ENCODE measurements at places on chromosomes 2 and 18.

DNA sequence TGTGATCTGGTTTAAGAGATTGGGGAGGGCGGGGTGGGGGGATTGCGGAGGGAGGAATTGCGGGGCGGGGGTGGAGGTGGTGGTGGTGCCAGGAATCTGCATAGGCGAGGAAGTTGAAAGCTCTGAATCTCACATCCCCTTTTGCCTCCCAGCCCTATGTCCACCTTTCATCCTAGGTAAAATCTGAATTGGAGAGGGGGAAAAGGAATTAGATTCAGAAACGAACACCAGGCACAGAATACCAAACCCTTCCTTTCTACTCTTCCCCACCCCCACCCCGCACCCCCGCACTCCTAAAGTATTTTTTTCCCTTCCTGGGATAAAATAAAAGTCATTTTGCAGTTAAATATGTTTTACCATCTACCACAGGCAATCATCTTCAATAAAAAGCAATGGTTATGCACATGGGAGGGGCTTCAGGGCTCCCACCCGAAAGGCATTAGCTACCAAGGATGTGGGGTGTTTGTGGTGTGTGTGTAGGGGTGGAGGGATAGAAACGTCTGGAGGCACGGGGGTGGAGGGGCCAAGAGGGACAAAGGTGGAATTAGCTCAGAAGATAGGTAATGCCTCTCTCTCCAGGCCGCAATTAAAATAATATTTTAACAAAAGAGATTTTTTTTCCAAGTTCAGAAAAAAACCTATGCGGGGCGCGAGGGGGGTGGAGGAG lies 1.8 kb downstream of the IGFBP5 start:
- DNase-seq = no peak

- no peak for DNase-seq
Observed at GRCh38 chr2:170121689-170122088, 56.3 kb upstream of the MYO3B start.

GRCh38 chr2:107475859-107476258 lies 350.8 kb upstream of the RGPD4 start:
- no peak for DNase-seq

- DNase-seq = no peak
Observed at GRCh38 chr2:160822006-160822405, 328.4 kb upstream of the RBMS1 start.

- no peak for DNase-seq
Observed at GRCh38 chr2:23649303-23649702, 264.3 kb downstream of the KLHL29 start.

DNA sequence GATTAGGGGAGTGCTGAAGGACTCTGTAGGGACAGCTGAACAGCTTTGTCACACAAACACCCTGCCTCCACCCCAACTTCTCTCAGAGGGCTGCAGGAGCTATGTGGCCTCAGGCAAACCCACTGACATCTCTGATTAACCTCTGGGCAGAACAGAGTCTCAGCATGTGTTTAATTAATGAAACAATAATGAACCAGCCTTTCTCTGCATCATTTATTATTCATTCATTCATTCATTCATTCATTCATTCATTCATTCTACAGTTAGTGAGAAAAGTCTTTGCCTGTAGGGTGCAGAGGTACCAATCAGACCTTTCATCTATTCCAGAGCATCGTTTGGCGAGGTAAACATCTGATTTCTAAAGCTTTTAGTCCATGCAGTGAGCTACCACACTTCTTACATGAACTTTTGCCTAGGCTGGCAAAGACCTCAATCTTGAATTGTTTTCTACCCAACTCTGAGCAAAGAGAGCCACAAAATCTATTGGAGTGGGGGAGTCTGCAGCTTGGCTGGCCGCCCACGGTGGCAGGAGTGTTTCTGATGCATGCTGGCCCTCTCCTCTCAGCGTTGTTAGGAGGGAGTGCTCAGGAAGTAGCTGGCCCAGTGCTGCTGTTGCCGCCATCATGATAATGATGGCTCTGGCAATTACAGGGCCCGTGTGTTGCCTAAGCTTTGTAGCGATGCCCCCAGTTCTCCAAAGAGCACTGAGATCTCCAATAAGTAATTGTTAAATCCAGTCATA lies 198.9 kb downstream of the SMAD7 start:
- no peak for DNase-seq

- DNase-seq = no peak
Observed at GRCh38 chr2:16260041-16260830, 319.9 kb downstream of the MYCN start.

GRCh38 chr2:120161190-120161589 lies 62.0 kb downstream of the TMEM185B start:
- DNase-seq = no peak

- no peak for DNase-seq
Observed at GRCh38 chr2:53608293-53608692, 159.3 kb upstream of the CHAC2 start.

DNA sequence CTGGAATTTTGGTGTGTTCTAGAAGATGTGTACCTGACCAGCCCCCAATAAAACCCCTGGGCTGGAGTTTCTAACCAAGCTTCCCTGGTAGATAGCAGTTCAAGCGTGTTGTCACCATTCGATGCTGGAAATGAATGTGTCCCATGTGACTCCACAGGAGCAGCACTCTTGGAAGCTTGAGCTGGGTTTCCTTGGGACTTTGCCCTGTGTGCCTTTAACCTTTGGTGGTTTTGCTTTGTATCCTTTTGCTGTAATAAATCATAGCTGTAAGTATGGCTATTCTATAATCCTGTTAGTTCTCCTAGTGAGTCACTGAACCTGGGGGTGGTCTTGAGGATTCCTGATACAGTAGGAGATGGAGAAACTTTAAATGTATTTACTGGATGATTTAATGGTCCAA lies 65.2 kb downstream of the KLHL14 start:
- DNase-seq = no peak

- no peak for DNase-seq
Observed at GRCh38 chr18:62338446-62339105, 13.5 kb downstream of the TNFRSF11A start.

GRCh38 chr18:75067996-75068645 lies 140.8 kb downstream of the PTGR3 start:
- DNase-seq = no peak

GRCh38 chr2:138846216-138846821 lies 66.1 kb upstream of the NXPH2 start:
- peak; percentile 20 for DNase-seq

DNA sequence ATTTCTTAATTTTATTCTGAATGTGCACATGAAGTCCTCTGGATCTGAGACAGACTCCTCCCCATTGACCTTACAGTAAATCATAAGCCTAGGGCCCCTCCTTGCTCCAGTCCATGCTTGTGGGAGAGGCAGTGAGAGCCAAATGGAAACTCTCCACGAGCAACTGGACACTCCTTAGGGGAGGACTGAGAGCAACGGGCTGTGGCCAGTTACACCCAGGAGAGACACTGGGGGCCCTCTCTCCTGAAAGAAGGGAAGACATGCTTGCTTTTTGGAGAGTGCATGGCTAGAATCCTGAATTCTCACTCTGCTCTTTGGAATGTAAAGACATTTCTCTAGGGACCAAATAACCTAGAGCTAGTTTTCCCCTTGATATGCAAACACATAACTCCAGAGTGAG lies 49.0 kb upstream of the BIN1 start:
- DNase-seq = peak; percentile 21

GRCh38 chr18:59271606-59272220 lies 1.5 kb downstream of the RAX start:
- DNase-seq = no peak

- no peak for DNase-seq
Observed at GRCh38 chr2:161418275-161418714, 2.2 kb downstream of the TBR1 start.

- no peak for DNase-seq
Observed at GRCh38 chr2:3595985-3596384, 1.1 kb downstream of the COLEC11 start.

GRCh38 chr2:42045848-42046748 lies 1.7 kb upstream of the PKDCC start:
- DNase-seq = no peak

GRCh38 chr2:122451040-122451439 lies 695.6 kb downstream of the TSN start:
- DNase-seq = no peak

- no peak for DNase-seq
Observed at GRCh38 chr18:7657050-7657449, 89.9 kb downstream of the PTPRM start.

DNA sequence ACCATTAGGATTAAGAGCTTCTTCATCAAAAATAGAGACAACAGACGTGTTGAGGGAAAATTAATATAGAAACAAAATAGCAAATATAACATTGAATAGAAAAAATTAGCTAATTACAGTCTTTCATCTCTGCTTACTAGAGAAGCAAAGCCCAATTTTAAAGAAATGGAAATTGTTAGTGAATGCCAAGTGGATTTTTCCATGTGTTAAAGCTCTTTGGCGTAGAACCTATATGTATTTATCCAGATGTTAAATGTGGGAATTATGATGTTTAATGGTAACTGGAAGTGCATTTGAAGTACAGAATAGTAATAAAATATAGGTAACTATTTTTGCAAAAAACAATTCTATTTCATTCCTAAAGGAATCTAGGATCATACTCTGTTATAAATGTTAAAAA lies 212.0 kb upstream of the COL3A1 start:
- no peak for DNase-seq

- DNase-seq = peak; percentile 61
Observed at GRCh38 chr2:48175254-48175653, 269.0 kb upstream of the FBXO11 start.

DNA sequence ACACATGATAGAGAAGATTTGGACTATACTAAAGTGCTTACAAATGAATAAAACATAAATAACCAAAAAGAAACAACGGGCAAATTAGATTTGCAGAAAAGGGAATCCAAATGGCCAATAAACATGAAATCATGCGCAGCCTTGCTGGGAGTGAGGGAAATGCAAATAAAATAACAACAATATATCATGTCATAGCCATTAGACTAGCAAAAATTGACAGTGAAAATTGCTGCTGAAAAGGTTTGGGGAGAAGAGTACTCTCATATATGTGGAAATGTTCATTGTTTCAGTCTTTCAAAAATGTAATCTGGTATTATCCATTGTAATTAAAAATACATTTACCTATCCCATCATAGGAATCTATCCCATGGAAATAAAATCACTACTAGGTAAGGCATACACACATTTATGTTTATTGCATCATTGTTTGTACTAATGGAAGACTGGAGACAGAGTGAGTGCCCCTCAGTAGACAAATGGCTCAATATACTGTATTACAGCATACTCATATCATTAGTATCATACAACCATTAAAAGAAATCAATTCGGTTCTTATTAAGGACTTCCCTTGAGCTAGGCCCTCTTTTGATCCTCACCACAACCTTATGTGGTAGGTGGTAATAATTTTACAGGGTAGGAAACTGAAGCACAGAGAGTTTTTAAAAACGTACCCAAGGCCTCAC lies 94.1 kb upstream of the MSTN start:
- DNase-seq = no peak

- no peak for DNase-seq
Observed at GRCh38 chr18:78859686-78860085, 119.9 kb upstream of the SALL3 start.

DNA sequence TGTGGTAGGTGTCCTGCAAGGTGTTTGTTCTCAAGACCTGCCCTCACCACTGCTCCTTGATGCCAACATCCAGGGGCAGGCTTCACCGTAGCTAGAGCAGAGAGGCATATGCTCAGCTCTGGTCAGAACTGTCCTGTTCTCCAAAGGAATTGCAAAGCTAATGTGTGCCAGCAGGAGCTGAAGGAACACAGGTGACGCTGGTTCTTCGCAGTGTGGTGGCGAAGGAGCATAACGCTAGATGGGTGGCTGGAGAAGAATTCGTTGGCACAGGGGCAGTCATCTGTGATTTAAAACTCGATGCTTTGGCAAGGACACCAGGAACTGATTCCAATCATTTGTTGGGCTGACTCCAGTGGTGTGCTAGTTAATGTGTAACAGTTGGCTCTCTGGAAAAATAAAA lies 11.4 kb upstream of the PER2 start:
- DNase-seq = no peak

GRCh38 chr2:236558993-236559978 lies 10.3 kb upstream of the ACKR3 start:
- DNase-seq = no peak

- DNase-seq = peak; percentile 53
Observed at GRCh38 chr2:238141541-238142318, 3.3 kb downstream of the KLHL30 start.

- peak; percentile 91 for DNase-seq
Observed at GRCh38 chr2:189287982-189288521, 108.5 kb upstream of the COL5A2 start.

DNA sequence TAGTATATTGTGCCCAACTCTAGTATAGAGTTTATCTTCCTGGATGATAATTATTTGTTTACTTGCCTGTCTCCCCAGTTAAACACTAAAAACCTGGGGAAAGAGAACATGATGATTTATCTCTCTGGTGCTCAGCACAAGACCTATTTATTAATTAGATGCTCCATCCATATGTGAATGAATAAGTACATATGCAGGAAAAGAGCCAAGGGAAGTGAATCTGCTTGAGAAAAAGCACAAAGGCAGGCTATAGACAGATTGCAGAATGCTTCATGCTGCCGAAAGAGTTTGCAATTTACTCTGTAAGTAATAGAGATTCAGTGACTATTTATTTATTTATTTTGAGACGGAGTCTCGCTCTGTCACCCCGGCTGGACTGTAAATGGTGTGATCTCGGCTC lies 37.3 kb upstream of the MFF start:
- DNase-seq = no peak

DNA sequence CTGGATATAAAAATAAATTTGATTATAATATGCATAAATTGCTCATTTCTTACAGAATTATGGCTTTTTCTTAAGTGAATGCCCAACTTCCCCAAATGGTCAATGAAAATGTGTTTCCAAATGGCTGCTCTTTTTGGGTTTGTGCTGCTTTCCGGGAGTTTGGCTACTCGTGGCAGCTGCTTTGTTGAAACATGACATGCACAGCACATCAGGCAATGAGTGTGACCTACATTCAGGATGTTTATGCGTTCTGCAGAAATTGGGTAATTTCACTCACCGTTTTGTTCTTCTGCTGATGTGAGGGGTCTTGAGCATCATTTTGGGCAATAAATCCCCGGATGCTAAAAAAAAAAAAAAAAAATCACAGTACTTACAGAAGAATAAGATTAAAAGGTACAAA lies 825.0 kb upstream of the KLHL29 start:
- DNase-seq = no peak
